HTR-8/SVneo (cell line): ENCODE measurements at places on chromosomes 1 and 21.

- peak; percentile 36 for DNase-seq
Observed at GRCh38 chr1:235199441-235199840, 38.4 kb upstream of the RBM34 start.

DNA sequence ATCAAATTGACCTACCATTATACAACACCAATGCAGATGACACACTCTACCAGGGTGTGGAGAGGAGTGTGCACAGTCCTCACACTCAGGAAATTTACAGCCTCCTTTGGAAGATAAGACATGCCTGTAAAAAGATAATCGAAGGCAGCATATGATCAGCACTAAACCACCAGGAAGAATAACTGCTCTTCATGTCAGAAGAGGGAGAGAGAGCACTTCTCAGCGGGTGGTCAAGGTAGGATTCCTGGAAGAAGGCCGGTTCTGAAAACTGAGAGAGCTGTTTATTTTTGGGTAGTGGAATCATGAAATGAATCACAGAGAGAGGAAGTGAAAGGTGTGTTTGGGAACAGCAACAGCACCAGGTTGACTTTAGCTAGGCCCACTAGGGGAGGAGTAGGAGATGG is 14.0 kb upstream of the ZNF697 start:
- DNase-seq, result no peak

- DNase-seq, result no peak
Observed at GRCh38 chr1:191049781-191050180, 572.1 kb upstream of the BRINP3 start.

- no peak for DNase-seq
Observed at GRCh38 chr21:20944139-20944538, 54.1 kb upstream of the NCAM2 start.

- no peak for DNase-seq
Observed at GRCh38 chr1:226296911-226297310, 12.1 kb downstream of the LIN9 start.

DNA sequence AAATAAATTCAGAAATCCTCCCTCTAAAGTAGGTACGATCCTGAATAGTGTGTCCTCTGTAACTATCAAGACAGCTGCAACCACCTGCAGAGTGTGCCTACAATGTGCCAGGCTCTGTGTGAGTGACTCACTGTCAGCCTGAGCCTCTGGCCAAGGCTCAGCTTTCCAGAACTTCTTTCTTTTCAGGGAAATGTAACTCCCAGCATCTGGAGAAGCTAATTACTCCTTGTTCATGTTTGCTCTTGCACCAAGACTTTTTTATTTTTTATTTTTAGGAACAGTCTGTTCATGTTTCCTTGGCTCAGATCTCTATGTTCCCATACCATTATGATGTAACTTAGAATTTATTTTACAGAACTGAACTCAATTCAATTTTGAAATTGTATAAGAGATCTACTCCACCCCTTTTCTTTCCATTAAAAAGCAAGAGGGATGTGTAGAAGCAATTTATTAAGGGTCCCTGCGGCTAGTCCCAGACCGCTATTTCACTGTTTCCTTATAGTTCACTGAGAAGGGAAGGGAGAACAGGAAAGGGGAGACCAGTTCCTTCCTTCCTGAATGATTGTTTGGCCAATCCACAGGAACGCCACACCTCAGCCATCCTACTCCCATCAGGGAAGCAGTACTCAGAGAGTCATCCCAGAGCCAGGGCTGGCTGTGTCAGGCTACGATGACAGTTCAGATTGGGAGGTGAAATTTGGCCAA is 112.4 kb upstream of the ZNF648 start:
- DNase-seq, result no peak

- no peak for DNase-seq
Observed at GRCh38 chr1:186044079-186044685, 310.0 kb downstream of the HMCN1 start.

DNA sequence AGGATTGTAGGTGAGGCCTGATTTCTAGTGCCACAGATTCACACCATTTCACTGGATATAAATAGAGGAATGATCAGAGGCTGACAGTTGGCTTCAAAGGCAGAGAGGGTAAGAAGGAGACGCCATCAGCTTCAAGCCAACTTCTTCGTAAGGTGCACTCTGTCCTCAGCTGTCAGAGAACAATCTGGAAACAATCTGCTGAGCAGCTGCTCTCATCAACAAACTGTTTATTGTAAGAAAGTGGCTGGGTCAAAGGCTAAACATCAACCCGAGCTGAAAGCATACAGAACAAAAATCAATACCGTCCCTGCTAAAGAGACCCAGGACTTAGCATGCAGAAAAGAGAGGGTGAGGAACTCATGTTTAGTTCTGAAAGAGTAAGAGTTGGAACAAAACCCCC is 48.2 kb downstream of the HLCS start:
- DNase-seq, result no peak

DNA sequence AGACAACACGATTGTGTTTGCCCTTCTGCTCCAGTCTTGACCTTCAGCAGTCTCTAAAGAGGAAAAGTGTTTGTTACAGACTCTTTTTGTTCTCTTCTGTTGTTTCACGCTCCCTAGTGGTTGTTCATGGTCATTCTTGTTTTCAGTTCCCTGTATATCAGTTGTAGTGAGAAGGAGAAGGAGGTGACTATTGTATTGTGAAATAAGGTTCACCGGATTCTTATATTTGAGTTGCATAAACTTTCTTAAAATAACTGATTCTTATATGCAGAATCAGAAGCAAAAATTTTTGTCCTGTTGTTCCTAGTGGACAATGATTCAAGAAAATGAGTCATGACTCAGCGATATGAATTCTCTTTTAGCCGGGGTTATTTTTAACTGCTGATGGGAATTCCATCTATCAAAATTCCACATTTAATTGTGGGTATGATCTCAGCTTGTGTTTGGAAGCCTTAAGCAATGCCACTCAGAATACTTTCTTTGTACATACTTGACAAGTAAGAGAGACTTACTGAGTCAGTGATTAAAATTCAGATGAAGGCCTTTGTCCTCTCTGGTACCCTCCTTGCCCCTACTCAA is 152.2 kb downstream of the CLEC20A start:
- DNase-seq, result peak; percentile 33

- no peak for DNase-seq
Observed at GRCh38 chr1:113197719-113198330, 124.8 kb downstream of the LRIG2 start.

GRCh38 chr21:31696424-31696823 is 35.5 kb downstream of the SCAF4 start:
- DNase-seq, result no peak

- no peak for DNase-seq
Observed at GRCh38 chr1:174051956-174052355, 29.8 kb upstream of the RC3H1 start.

DNA sequence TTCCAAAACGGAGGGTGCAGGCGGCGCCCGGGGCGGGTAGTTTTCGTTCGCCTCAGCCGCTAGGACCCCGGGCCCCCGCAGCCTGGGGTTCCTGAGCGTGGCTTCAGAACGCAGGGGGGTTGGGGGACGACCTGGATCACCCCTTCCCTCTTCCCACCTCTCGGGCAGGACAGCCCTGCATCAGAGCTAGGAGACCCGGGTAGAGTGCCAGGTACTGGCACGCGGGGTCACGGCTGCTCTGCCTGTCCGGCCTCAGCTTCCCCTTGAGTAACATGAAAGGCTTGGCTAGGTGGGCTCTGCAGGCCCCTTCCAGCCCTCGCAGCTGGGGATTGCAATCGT is 484 bp downstream of the DFFB start:
- no peak for DNase-seq

DNA sequence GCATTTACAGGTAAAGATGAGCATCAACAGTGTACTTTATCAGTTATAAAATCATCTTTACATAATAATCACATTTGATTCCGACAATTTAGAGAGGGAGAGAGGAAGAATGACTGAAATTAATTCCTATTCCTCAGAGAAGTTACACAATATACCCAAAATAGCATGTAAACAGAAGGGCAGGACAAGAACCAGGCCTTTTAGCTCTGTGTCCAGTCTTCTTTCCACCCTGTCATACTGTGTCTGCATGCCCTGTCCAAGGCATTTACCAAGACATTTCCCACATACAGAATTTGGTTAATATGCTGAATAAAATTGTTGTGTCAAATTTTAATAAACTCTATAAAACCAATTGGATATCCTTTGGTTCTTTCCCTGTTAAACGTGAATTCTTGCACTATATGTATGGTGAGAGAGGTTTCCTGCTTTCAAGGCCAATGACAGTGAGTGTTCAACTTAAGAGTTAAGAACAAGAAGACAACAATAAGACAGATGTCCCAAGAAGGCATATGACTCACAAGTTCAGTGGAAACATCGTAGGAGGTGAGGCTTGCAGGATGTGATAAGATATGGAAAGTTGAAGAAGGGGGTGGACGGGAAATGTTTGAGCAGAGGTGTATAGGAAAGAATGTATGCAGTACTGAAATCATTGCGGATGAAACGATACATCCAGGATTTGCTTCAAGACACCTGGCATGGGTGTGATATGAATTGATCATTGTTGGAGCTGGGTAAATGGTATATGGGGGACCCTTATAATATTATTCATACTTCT is 20.8 kb downstream of the LRRC8B start:
- no peak for DNase-seq

GRCh38 chr1:1275836-1276235 is 2.2 kb upstream of the UBE2J2 start:
- DNase-seq, result no peak

GRCh38 chr1:31977385-31978131 is 36.1 kb upstream of the KHDRBS1 start:
- DNase-seq, result peak; percentile 33

GRCh38 chr1:58883037-58883887 is 99.4 kb upstream of the JUN start:
- peak; percentile 57 for DNase-seq

DNA sequence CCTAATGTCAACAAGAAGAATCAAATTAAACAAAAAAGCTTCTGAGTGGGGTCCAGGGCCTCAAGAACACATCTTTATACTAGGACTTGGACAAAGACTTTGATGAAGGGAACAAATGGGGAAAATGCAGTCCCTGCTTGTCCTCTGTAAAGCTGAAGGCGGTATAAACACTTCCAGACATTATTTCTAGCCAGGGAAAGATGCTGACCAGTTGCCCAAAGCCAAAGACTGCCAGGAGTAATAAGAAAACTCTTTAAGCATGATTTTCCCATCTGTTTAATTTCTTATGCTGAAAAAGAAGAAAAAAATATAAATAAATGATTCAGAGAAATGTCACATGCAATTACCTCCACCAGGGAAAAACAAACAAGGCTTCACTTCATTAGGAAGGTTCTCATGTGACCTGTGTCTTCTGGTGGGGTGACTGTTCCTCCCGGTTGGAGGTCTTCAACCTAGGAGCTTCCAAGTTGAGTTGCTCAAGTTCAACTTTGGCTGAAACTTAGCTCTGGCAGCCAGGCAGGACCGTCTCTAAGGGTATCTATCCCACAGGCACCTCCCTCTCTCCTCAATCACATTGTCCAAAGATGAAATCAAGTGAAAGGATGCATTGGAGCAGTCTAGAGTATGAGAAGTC is 65.2 kb upstream of the KCNE2 start:
- DNase-seq, result no peak

DNA sequence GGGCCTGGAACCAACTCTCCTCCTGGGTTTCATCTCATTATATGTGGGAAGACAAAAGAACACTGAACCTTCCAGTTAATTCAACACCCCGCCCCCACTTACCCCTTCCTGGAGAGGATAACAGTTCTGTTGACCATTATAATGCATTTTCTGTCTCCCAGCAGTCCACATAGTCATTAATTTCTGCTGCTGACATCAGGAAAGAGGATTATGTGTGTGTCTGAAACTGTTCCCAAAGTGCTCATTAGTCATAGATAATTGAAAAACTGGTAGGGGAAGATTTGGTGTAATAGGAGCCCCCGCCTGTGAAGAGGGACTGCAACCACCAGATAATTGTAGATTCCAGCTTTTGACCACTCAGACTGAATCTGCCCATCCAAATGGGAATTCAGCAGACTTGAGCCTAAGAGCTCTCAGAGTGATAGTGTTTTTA is 208.7 kb downstream of the FGGY start:
- no peak for DNase-seq

DNA sequence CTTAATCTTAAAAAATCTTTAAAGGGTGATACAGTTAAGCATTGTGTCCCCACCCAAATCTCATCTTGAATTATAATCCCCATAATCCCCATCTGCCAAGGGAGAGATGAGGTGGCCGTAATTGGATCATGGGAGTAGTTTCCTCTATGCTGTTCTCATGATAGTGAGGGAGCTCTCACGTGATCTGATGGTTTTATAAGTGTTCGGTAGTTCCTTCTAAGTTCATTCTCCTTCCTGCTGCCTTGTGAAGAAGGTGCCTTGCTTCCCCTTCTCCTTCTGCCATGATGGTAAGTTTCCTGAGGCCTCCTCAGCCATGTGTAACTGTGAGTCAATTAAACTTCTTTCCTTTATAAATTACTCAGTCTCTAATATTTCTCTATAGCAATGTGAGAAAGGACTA is 10.7 kb downstream of the DHRS3 start:
- no peak for DNase-seq

DNA sequence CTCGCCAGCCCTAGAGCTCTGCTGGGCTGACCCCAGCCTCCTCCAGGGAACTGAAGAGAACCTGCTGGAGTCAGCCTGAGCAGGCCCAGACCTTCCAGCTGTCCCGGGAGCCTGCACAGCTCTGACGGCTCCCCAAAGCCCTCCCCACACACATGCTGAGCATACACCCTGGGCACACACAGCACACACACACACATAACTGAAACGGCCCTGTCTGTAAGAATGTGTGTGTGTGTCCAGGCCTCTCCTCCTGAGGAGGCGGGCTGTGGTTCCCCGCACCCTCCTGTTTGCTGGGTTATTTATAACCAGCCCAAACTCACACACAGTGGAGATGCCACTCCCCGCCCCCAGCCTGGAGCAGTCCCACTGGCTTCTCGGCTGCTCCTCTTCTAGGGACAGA is 20.2 kb downstream of the SDC3 start:
- no peak for DNase-seq

DNA sequence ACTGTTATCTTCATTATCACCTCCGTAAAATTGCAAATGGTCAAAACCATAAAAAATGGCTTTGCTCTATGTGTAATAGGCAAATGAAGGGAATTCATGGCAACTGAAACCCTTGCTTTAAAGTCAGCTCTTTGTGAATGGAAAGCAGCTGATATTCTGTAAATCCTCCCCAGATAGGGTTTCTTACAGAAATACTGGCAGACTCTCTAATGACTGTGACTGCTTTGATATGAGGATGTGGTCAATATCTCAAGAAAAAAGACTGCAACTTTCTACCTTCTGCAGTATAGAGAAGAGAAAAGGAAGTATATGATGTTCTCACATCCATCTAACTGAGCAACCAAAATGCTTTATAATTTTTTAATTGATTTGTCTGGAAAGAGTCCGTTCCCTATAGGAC is 193.1 kb downstream of the ST6GALNAC3 start:
- DNase-seq, result no peak
